Forelimb muscle (tissue), 1 donor: ENCODE measurements at places on chromosomes 3 and 15.

- no peak for DNase-seq
Measured at GRCh38 chr3:152684279-152684678, 150.7 kb upstream of the P2RY1 start.

GRCh38 chr15:33311312-33311971 is 675 bp downstream of the RYR3 start:
- no peak for DNase-seq

GRCh38 chr15:98858610-98859023 is 149.0 kb downstream of the PGPEP1L start:
- DNase-seq = no peak

- DNase-seq = no peak
Measured at GRCh38 chr3:177516158-177517011, 319.1 kb upstream of the TBL1XR1 start.

DNA sequence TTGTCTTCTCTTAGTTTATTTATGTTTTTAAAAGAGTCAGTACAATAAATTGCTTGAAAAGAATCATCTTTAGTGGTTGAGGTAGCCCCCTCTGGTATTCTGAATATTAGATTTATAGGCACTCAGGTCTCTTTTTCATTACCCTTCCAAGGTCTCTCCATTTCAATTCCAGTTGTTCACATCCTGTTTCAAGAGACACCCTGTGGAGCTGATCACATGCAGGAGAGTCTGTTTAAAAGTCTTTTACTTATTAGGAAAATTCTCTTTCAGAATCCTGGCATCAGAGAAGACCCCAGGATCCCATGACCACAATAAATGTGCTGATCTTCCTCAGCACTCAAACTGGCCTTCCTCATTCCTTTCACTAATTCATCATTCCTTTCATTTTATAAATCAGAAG is 195.7 kb downstream of the ZIC4 start:
- no peak for DNase-seq

DNA sequence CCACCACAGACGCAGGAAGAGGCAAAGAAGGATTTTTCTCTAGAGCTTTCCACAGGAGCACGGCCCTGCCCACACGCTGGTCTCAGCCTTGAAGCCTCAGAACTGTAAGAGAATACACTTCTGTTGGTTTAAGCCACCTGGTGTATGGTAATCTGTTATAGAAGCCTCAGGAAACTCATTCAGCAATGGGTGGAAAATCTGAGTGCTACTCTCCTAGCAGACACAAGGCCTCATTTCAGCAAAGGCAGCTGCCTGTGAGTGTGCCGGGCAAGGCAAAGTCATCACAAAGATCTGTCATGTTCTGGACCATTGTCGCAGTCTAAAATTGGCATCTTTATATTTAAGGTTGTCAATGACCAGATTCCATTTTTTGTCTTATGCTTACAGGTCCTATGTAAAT is 31.0 kb downstream of the ATP10A start:
- DNase-seq = peak; percentile 38

GRCh38 chr3:155494332-155494731 is 200.8 kb upstream of the STRIT1 start:
- DNase-seq = no peak
